ENCODE measurements at places on chromosomes 12 and 14. TPM values are rescaled to one million over a fixed set of nuclear protein-coding genes. Genes with fewer than 3 reads are reported as not detected.

SLCO1B1 gene
- total RNA-seq = not detected

GRCh38 chr12:14408208-14408607 lies 42.7 kb downstream of the ATF7IP start:
- peaks cover 23% of the 10 kb centered on the region for H3K4me1 ChIP-seq
- H3K4me3 ChIP-seq = no peak overlapping the region

DNA sequence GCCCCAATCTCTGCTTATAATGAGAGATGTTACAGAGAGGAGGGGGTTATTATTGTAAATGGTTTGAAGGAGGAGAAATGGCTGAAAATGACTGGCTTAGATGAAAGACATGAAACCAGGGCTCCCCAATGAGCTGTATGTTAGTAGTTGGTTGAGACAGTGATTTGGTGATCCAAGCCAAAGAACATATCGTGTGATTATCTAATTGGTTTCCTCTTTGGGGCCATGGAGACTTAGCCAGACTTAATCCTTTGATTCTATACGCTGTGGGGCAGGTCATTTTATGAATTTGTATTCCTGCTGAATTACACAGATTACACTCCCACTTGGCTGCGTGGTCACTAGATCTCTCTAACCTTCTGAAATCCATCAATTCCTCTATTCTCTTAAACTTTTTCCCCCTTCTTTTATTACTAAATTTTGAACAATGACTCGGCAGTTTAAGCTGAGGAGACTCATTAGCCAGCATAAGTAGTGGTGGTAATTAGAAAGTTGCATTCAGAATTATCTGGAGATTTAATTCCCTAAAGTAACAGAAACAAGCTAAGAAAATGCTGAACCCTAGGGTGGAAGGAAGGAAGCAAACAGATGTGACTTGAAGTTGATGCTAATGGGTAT lies 5.3 kb downstream of the TTC8 start:
- H3K36me3 ChIP-seq = no peaks in the 10 kb centered on the region
- peaks cover 13% of the 10 kb centered on the region for H3K4me1 ChIP-seq
- H3K27me3 ChIP-seq = no peaks in the 10 kb centered on the region
- no peak for DNase-seq

ANKS1B gene
- total RNA-seq = 0.90 TPM

- H3K4me3 ChIP-seq = no peak overlapping the region
- DNase-seq = no peak
- no peak overlapping the region for H3K27ac ChIP-seq
- H3K4me1 ChIP-seq = no peaks in the 10 kb centered on the region
- H3K27me3 ChIP-seq = no peaks in the 10 kb centered on the region
- H3K36me3 ChIP-seq = no peaks in the 10 kb centered on the region
Observed at GRCh38 chr14:48398675-48399282, 723.4 kb upstream of the MDGA2 start.

- H3K27ac ChIP-seq = peak overlapping the region; percentile 84
- H3K4me1 ChIP-seq = peaks cover 38% of the 10 kb centered on the region
- no peak overlapping the region for H3K4me3 ChIP-seq
- DNase-seq = peak; percentile 37
- no peaks in the 10 kb centered on the region for H3K27me3 ChIP-seq
Observed at GRCh38 chr14:71985538-71986189, 53.4 kb downstream of the RGS6 start.

- no peak overlapping the region for H3K4me3 ChIP-seq
- no peaks in the 10 kb centered on the region for H3K27me3 ChIP-seq
- H3K36me3 ChIP-seq = no peaks in the 10 kb centered on the region
- H3K27ac ChIP-seq = no peak overlapping the region
- H3K4me1 ChIP-seq = no peaks in the 10 kb centered on the region
Observed at GRCh38 chr12:41992022-41992421, 152.7 kb downstream of the GXYLT1 start.

GRCh38 chr14:105878554-105878953 lies 352.2 kb downstream of the TMEM121 start:
- no peaks in the 10 kb centered on the region for H3K36me3 ChIP-seq
- peaks cover 15% of the 10 kb centered on the region for H3K27me3 ChIP-seq
- no peaks in the 10 kb centered on the region for H3K4me1 ChIP-seq
- no peak overlapping the region for H3K4me3 ChIP-seq

DNA sequence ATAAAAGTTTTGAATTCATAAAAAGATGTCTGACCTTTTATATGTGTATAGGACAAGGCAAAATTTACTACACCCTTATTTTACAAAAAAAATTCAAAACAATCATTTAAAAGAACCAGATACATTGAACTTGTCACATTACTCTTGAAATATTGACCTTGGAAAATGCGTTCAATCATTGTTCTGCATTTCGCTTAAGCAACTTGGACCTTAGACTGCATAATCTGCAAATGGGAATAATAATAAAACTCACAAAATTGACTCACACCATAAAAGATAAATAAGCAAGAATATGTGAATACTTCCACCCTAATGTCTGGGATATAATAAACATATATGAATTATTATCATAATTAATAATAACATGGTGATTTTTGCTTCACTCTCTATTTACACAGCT lies 69.4 kb upstream of the PTPRB start:
- H3K27ac ChIP-seq = no peak overlapping the region
- no peaks in the 10 kb centered on the region for H3K27me3 ChIP-seq
- no peaks in the 10 kb centered on the region for H3K4me1 ChIP-seq
- no peaks in the 10 kb centered on the region for H3K36me3 ChIP-seq
- H3K4me3 ChIP-seq = no peak overlapping the region
- DNase-seq = no peak

- H3K4me1 ChIP-seq = peaks cover 41% of the 10 kb centered on the region
- H3K27ac ChIP-seq = no peak overlapping the region
- DNase-seq = no peak
- H3K4me3 ChIP-seq = no peak overlapping the region
- H3K36me3 ChIP-seq = peaks cover 16% of the 10 kb centered on the region
- H3K27me3 ChIP-seq = no peaks in the 10 kb centered on the region
Observed at GRCh38 chr12:12811343-12811742, 1.8 kb upstream of the DDX47 start.

DNA sequence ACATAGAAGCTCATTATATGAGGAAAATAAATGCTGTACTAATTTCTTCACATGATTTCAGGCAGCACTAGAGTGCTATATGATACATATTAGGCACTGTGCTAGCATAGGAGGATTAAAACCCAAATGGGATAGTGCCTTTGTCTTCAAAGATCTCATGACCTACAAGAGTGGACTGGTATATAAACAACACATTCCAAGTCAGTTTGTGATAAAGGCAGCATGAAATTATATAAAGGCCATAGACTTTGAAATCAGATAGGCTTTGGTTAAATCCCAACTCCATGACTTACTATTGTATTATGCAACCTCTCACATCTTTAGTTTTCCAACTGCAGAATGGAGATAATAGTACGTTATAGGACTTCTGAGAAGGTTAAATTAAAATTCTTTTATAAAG lies 179.7 kb downstream of the RAD51B start:
- no peak overlapping the region for H3K4me3 ChIP-seq
- DNase-seq = no peak
- no peaks in the 10 kb centered on the region for H3K27me3 ChIP-seq
- H3K36me3 ChIP-seq = no peaks in the 10 kb centered on the region
- no peaks in the 10 kb centered on the region for H3K4me1 ChIP-seq

GRCh38 chr12:104166465-104166864 lies 28.5 kb upstream of the NFYB start:
- peak overlapping the region; percentile 50 for H3K27ac ChIP-seq
- no peaks in the 10 kb centered on the region for H3K36me3 ChIP-seq
- DNase-seq = peak; percentile 9
- no peak overlapping the region for H3K4me3 ChIP-seq
- peaks cover 22% of the 10 kb centered on the region for H3K4me1 ChIP-seq

- no peaks in the 10 kb centered on the region for H3K27me3 ChIP-seq
- peak within 1 kb of the TSS; percentile 100 for H3K4me3 ChIP-seq
- DNase-seq = peak; percentile 96
- H3K4me1 ChIP-seq = peaks cover 33% of the 10 kb centered on the region
- H3K27ac ChIP-seq = peak within 1 kb of the TSS; percentile 87
- H3K36me3 ChIP-seq = no peaks in the 10 kb centered on the region
Observed at GRCh38 chr12:131949431-131950181, at the start of gene EP400. Gene EP400, plus strand, starts transcription at chr12:131949942. Its CDS starts 10,678 bp downstream, at chr12:131960620.

GRCh38 chr12:84842406-84843013 lies 70.1 kb downstream of the SLC6A15 start:
- no peaks in the 10 kb centered on the region for H3K36me3 ChIP-seq
- no peaks in the 10 kb centered on the region for H3K27me3 ChIP-seq
- no peaks in the 10 kb centered on the region for H3K4me1 ChIP-seq
- H3K27ac ChIP-seq = no peak overlapping the region
- no peak overlapping the region for H3K4me3 ChIP-seq

DNA sequence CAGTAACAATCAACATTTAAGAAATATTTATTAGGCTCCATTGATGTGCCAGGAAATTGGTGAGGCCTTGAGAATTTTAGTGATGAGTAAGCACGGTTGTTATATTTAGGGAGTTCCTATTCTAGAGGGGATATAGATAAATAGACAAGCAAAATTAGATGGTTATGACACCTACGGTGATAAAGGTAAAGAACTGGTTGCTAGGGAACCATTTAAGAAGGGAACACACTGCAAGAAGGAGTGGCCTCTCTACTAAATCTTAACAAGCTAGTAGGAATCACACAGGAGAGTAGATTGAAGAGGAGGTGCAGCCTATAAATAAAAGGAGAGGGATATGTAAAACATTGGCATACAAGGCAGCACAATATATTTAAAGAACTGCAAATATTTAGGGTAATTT lies 155.2 kb downstream of the LRIG3 start:
- H3K27ac ChIP-seq = no peak overlapping the region
- no peaks in the 10 kb centered on the region for H3K4me1 ChIP-seq
- H3K4me3 ChIP-seq = no peak overlapping the region
- no peaks in the 10 kb centered on the region for H3K27me3 ChIP-seq
- DNase-seq = no peak

DNA sequence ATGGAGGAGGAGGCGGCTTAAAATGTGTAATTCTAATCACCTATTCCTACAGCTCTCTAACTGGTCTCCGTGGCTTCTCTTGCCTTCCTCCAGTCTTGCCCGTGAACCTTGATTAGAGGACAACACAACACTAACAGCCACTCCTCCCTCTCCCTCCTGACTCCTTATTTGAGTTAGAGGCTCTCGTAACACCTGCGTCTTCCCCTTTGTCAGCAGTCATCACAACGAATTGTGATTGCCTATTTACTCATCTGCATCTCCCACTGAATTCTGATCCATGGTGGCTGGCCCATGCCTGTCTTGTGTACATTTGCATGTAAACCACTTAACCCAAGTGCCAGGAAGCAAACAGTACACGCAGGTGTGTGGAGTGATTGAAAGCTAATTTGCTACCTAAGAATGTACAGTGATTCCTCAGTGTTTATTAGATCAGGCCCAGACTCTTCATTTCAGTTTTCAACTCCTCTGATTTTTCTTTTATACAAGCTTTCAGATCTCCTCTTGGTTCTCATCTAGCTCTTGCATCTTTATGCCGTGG lies 154.5 kb downstream of the MON2 start:
- peaks cover 5% of the 10 kb centered on the region for H3K36me3 ChIP-seq
- H3K4me1 ChIP-seq = no peaks in the 10 kb centered on the region
- DNase-seq = no peak
- H3K27me3 ChIP-seq = no peaks in the 10 kb centered on the region
- H3K4me3 ChIP-seq = no peak overlapping the region

DNA sequence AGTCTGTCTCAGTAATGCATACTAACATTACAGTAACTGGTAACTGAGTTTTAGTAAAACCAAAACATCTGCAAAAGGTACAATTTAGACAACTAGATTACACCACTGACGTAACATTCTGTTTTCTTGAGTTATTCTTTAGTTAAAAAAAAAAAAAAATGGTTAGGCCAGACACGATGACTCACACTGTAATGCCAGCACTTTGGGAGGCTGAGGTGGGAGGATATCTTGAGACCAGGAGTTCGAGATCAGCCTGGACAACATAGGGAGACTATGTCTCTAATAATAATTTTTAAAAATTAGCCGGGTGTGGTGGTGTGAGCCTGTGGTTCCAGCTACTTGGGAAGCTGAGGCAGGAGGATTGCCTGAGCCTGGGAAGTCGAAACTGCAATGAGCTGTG lies 34.1 kb downstream of the AP5M1 start:
- H3K4me3 ChIP-seq = no peak overlapping the region
- H3K36me3 ChIP-seq = no peaks in the 10 kb centered on the region
- no peaks in the 10 kb centered on the region for H3K4me1 ChIP-seq

GRCh38 chr12:121144416-121144914 lies 11.8 kb downstream of the P2RX7 start:
- DNase-seq = no peak
- H3K27me3 ChIP-seq = no peaks in the 10 kb centered on the region
- H3K4me3 ChIP-seq = no peak overlapping the region
- H3K4me1 ChIP-seq = peaks cover 27% of the 10 kb centered on the region
- H3K36me3 ChIP-seq = no peaks in the 10 kb centered on the region

GRCh38 chr12:98873776-98874175 lies 228.7 kb downstream of the APAF1 start:
- H3K4me3 ChIP-seq = no peak overlapping the region
- no peaks in the 10 kb centered on the region for H3K36me3 ChIP-seq
- no peak for DNase-seq
- no peaks in the 10 kb centered on the region for H3K27me3 ChIP-seq
- no peak overlapping the region for H3K27ac ChIP-seq
- H3K4me1 ChIP-seq = no peaks in the 10 kb centered on the region

AHNAK2 gene
- 3.2 TPM for total RNA-seq

DNA sequence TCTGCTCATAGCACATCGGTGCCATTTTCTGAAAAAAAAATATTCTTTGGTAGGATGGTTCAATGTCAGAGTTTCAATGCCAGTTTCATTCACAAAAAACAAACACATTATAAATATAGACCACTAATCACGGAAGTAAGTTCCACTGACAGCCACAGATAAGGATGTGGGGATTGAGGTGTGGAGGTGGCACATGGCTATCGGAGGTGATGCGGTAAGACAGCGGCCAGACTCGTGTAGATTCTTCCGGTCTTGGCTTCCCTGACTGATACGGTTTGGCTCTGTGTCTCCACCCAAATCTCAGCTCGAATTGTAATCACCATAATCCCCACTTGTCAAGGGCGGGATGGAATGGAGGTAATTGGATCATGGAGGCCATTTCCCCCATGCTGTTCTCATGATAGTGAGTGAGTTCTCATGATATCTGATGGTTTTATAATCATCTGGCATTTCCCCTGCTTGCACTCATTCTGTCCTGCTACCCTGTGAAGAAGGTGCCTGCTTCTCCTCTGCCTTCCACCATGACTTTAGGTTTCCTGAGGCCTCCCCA lies 693.4 kb downstream of the VRK1 start:
- H3K36me3 ChIP-seq = no peaks in the 10 kb centered on the region
- DNase-seq = no peak
- no peak overlapping the region for H3K4me3 ChIP-seq
- no peaks in the 10 kb centered on the region for H3K27me3 ChIP-seq

All from heart right ventricle (tissue), 16 donors.